Panc1 (cell line): ENCODE measurements at places on chromosomes 3 and 15. TPM values are rescaled to one million over a fixed set of nuclear protein-coding genes. Genes with fewer than 3 reads are reported as not detected.

The ATP1B3 gene
- total RNA-seq = 201 TPM

The EBLN2 gene
- 1.9 TPM for total RNA-seq

The ZMYND10 gene
- 3.6 TPM for total RNA-seq

The FETUB gene
- total RNA-seq = not detected

The FANCD2OS gene
- total RNA-seq = not detected

The GP5 gene
- 0.05 TPM for total RNA-seq

The PGBD4 gene
- total RNA-seq = 2.3 TPM

The ZNF660 gene
- not detected for total RNA-seq

The ZBTB38 gene
- 46.7 TPM for total RNA-seq

The TTLL13 gene
- total RNA-seq = 0.39 TPM

The KY gene
- total RNA-seq = not detected

The HESX1 gene
- 1.1 TPM for total RNA-seq

The SCG3 gene
- 0.62 TPM for total RNA-seq

The TNFSF10 gene
- total RNA-seq = 2.2 TPM

The EAF2 gene
- 5.3 TPM for total RNA-seq

The MST1R gene
- 27.5 TPM for total RNA-seq

The IMPG2 gene
- 0.10 TPM for total RNA-seq

The PP2D1 gene
- not detected for total RNA-seq

DNA sequence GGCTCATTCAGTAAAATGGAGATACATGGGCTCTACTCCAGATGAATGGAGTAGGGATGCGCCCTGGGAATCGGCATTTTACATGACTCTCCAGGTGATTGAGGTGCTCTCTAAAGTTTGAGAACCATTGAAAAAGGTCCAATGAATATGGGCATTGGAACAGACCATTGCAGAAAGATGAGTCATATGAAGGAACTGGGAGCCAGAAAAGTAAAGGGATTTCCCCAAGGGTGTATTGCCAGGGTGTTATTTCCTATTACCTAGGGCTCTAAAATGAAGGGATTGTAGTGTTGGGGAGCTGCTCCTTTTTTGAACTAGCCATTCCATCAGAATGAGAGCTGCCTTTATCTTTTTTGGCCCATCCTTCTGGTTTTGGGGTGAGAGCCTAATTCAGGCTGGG lies 21.7 kb downstream of the CLDN11 start:
- no peak for DNase-seq

DNA sequence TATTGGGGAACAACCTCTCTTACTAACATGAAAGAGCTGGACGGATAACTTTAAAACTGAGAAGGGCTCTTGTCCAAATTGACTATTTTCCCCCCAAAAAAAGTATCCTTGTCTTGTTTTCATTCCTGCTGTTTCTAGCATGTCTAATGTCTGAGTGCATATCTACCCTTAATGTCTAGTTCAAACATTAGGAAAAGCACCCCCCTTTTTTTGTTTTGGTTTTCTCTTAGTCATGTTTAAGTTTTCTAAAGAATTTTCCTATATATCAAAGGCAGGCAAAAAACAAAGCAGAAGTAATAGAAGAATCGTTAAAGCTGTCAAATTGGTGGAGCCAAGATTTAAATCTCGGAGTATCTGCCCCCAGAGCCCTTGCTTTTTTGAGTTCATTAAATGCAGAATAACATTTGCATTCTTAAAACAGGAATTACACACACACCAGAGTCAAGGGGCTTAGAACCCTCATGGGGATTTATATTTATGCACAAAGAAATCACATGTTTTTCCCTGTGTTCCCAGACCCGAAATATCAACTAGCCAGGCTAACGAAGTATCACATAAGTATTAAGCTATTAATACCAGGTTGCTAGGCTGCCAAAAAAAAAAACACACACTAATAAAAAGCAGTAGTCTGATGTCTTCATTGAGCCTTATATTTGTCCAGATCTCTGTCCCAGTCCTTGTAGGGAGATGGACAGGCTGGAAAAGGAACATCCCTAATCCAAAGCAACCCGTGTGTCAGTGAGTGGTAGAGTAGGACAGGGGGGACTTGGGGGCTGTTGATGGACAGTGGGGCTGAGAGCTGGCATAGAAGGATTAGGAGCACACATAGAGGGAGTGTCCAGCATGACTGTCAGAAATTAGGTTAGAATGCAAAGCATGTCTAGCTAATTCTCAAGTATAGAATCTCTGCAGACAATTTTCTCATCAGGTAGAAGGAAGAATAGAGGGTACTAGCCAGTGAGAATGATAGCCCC lies 103.6 kb upstream of the BFSP2 start:
- DNase-seq = no peak

- no peak for DNase-seq
Observed at GRCh38 chr15:70636540-70637165, 126.7 kb downstream of the UACA start.

DNA sequence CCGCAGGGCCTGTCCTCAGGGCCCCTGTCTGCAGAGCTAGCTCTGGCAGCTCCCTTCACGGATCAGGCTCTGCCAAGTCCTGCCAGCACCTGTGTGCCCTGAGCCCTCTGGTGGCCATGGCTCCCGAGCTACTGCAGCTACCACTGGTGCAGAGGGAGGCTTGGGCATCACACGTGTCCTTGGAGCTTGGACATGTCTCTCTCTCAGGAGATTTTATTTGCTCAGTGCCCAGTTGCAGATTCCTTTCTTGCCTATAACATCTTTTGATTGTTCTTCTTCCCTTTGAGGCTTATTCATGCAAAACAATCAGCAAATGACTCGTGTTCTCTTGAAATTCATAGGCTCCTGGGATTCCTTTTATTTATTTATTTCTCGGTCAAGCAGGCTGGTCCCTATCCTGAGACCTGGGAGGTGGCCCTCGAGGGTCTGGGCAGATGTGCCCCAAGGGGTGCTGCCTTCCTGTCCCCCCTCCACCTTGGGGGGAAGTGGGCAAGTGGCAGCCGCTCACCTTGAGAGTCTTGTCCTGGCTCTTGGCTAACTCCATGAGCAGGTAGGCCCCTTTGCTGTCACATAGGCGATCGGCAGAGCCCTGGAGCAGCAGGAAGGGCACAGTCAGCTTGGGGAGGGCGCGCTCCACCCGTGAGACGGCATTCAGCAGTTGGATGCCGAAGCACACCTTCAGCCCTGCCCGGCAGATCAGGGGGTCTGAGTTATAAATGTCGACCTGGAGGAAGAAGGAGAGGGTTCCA lies 21.9 kb downstream of the ABTB1 start:
- DNase-seq = no peak

GRCh38 chr3:35641331-35641730 lies 2.0 kb downstream of the ARPP21 start:
- DNase-seq = no peak

DNA sequence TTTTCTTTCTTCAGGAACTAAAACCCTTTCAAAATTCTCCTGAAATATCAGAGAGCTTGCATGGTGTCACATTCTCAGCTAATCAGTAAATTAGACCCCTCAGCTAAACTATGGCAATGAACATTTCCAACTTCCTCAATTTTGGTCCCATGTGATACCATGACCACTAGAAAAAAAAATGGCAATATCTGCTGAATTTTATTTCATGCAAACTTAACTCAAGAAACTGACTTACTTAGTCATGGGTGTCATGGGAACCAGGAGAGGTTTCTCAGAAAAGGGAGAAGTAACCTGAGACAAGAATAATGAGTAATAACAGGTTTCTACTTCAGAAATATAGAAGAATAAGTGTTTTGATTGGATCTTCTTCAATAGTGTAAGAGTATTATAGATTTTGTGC lies 784.6 kb upstream of the ALCAM start:
- no peak for DNase-seq

DNA sequence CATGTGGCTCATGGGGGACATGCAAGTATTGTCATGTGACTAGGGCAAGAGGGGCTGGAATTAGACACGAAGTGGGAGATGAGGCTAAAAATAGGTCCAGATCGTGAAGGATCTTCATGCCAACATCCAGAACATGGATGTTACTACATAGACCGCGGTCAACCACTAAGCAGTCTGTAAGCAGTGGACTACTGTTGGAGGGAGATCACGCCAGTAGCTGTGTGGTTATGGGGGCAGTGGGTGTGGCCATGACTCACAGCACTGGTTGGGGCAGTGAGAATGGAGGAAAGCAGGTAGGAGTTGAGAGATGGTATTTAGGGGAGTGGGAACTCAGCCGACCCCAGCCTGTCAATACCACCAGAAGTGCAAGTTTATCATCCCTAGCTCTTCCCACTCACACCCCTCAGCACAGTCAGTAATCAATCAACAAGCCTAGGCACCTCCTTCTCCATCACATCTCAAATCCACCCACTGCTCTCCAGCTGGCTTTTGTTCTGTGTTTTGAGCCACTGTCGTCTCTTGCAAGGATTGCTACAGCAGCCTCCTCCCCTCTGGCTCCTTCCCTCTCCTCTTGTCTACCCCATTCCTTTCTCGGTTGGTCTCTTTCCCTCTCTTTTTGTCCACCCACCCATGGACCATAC lies 107.2 kb upstream of the ABHD17C start:
- DNase-seq = no peak

DNA sequence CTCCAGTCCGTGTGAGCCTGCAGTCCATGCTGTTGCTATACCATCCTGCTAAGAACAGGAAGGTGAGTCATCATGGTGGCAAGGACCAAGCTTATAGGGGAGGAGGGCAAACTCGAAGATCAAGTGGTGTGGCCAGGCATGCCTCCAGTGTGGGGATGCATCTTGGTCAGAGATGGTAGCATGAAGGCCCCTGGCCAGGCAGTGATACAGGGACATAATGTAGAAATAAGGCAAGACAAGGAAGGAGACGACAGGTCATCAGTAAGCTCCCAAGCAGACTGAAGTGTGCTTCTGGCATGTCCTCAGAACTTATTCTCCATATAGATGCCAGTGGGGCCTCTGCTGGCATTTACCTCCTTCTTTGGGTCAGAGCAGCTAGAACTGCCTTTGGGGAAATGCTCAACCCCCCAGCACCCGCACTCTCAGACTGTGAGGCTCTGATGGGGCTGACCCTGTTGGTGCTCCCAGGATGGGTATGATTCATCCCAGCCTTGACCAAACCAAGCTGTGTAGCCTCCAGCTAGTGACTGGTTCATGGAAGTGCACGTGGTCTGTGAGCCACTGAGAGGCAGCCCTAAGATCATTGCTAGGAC lies 52.5 kb upstream of the ATP2B2 start:
- DNase-seq = no peak

GRCh38 chr3:17730318-17730967 lies 12.0 kb downstream of the TBC1D5 start:
- no peak for DNase-seq

DNA sequence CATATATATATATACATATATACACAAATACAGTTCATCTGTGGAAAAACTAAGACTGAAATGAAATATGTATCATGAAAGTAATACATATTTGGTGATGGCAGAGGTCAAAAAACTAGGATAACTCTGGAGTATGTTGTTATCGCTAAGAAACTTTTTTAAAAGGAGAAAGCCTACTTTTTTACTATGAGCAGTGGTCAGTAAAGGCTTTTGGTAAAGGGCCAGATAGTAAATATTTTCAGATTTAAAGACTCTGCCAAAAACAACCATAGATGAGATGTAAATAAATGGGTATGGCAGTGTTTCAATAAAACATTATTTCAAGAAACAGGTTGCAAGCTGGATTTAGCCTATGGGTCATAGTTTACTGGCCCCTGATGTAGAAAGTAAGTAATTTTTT lies 93.8 kb upstream of the TGFBR2 start:
- no peak for DNase-seq

- DNase-seq = no peak
Observed at GRCh38 chr15:45794712-45795439, 160.0 kb downstream of the SQOR start.

GRCh38 chr3:56201407-56201806 lies 266.9 kb downstream of the ERC2 start:
- DNase-seq = no peak

GRCh38 chr3:188747489-188747888 lies 424.3 kb upstream of the TPRG1 start:
- no peak for DNase-seq

DNA sequence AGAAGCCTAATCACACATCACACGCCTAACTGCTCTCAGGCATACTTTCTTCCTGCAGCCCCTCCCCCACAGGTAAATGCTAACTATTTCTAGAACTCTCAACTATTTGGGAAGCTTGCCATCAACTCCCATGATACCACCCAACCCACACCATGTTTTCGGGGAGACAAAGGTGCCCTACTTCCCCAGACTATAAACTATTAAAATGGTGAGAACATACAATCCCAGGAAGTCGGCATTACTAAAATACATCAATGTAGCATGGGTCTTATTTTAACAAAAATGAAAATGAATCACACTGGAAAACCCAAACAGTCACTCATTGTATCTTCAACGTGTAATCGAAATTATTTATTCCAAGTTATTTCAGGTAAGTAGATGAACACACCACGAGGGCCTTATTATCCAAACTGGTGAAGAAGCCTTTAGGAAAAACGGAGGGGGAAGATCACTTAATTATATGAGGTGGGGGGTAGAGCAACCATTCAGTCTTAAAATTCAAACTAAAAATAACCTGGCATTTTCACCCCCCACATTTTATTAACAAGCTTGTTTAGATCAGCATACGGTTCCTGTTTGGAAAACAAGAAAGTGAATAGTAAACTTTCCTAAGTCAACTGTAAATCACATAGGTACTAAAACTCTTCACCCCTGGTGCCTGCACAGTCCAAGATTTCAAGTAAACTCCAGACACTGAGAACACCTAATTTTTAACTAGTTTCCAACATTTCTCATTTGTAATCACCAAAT lies 1.9 kb downstream of the TBL1XR1 start:
- DNase-seq = no peak

- DNase-seq = no peak
Observed at GRCh38 chr3:46923559-46924350, 46.2 kb downstream of the PTH1R start.

DNA sequence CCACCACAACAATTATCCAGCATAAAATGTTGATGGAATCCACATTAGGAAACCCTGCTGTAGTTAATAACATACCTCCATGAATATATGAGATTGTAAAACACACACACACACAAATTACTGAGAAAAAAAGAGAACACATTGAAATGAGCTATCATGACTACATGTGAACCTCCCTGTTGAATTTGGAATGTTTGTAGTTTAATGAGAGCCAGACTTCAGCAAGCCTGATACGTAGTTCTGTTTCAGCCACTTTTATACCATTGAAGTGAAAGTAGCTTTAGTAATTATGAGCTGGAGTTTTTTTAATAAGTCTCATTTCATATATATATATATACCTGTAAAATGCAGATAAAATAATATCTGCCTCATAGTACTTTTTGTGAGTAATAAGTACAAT lies 1146.4 kb downstream of the NAALADL2 start:
- DNase-seq = no peak

DNA sequence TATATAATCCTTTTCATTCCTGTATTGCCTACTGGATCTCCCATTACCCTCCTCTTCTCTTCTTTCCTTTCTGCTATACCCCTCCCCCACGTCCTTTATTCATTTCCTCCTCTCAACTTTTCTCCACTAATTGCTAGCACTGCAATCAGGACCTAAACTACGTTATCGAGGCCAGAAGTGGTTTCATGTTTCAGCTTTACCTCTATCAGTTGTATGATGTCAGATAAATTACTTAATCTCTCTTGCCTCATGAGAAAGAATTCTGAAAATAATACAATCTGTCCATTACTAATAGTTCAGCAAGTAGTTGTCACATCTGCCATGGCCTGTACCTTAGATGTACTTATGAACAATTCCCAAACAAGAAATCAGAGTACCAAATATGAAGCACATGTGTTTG lies 10.6 kb downstream of the POPDC2 start:
- DNase-seq = no peak
